Stimulated activated CD8-positive, alpha-beta memory T cell treated with anti-CD3 and anti-CD28 coated beads, Interleukin-2, amount 100 ng/mL, for 1 hour (primary cell): ENCODE measurements at places on chromosomes 5 and 9.

DNA sequence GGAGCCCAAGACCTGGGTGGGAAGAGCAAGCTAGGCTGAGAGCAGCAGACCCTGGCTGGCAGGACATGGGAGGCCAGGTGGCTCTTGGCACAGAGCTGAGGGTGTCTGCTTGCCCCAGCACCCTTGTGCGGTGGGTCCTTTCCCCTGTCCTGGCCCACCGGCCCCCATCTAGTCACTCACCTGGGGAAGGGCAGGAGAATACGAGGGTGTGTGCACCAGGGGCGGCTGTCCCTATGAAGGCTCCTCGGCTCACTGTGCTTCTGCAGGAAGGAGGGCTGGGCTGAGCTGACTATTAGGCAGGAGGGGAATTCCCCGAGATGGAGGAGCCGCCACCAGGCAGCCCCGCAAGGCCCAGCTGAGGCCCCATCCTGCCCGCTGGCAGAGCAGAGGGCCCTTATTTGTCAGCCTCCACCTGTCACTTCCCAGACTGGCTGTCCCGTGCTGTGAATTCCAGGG, 6.1 kb upstream of the TNIP1 start:
- DNase-seq: no peak

- DNase-seq: no peak
Measured at GRCh38 chr5:73946278-73946677, 320.3 kb downstream of the ARHGEF28 start.

DNA sequence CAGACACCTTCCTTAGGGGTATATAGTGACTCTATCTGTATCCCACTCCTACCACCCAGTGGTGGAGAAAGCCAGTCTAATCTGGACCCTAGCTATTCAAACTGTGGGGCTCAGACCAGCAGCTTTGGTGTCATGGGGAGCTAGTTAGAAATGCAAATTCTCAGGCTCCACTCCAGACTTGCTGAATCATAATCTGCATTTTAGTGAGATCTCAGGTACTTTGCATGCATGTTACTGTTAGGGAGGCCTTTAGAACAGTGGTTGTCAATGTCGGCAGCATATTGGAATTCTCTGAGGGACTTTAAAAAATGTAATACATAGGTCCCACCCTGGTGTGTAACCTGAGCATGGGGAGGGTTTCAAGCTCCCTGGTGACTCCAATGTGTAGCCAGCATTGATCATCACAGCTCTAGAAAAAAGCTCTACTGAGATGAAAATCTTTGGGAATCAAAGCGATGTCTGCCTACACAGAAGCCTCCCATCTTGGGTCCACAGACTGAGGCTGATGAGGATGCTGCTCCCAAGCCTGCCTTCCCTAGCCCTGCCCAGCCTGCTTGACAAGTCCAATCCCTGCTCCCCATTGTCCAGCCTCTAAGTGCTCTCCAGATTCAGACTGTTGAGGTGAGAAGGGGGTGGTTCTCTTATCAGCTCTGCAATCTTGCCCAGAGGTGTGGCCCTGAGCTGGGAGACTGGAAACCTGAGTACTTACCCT, 11.9 kb upstream of the GM2A start:
- DNase-seq: no peak

DNA sequence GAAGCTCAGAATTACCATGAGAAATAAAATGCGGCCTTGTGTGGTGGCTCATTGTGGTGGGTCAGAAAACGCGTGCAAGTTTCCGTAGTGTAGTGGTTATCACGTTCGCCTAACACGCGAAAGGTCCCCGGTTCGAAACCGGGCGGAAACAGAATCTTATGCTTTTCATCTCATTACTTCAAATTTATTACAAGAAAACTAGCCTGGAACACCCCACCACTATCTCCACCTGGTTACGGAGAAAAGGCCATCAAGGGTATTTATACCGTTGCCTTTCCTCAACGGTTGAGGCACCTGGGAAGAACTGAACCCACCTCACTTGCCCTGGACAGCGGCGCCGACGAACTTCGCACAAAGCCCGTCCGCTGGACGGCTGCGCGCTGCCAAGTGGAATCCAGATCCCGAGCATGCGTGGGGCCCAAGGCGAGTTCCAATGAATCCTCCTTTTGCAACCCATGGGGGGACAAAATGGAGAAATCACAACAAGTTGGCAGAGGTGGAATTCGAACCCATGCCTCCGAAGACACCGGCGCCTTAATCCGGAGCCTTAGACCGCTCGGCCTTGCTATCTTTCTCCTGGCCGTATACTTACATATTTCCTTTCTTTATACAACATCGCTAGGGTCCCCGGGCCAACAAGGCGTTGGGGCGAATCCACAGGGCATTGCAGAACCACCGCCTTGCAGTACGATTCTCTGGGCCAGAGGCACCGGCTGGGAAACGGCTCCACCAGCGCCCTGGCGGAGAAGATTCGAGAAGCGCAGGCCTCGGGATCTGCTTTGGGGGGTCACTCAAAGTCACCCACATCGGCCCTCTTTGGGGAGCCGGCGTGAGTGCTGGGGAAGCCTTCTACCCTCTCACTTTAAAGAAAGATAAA, 16.9 kb downstream of the OR2V2 start:
- DNase-seq: no peak

DNA sequence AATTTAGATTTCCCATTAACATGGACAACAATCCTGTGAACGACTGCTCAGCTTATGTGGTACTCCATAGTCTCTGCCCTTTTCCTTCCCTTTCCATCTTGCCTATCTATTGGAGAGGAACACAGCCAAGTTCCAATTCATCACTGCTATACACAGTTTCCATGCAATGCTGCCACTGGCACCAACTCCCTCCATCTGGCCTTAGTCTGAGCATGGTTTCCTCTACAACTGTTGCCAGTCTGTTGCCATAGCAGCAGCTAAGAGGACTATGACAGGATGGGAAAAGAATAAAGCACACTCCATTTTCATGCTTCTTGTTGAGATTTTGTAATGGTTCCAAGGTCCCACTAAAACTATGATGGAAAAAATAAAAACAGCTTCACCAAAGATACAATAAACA, 189.0 kb downstream of the HCN1 start:
- DNase-seq: no peak

- no peak for DNase-seq
Measured at GRCh38 chr9:134217431-134218210, 53.3 kb upstream of the RNU6ATAC start.

GRCh38 chr5:4245076-4245475, 649.4 kb downstream of the IRX1 start:
- DNase-seq: no peak

- no peak for DNase-seq
Measured at GRCh38 chr5:158265931-158266700, 407.2 kb upstream of the CLINT1 start.

- no peak for DNase-seq
Measured at GRCh38 chr5:142896325-142897007, 126.3 kb downstream of the ARHGAP26 start.

GRCh38 chr9:121269642-121270254, 1.8 kb downstream of the GSN start:
- no peak for DNase-seq
